ENCODE measurements at places on chromosomes 1 and 21.
A peak's percentile ranks its signal among the peaks of the same experiment; 100 is the strongest.

- no peak for DNase-seq
These were observed 348.7 kb downstream of the PAPPA2 start for GRCh38 chr1:176811511-176812288.

DNA sequence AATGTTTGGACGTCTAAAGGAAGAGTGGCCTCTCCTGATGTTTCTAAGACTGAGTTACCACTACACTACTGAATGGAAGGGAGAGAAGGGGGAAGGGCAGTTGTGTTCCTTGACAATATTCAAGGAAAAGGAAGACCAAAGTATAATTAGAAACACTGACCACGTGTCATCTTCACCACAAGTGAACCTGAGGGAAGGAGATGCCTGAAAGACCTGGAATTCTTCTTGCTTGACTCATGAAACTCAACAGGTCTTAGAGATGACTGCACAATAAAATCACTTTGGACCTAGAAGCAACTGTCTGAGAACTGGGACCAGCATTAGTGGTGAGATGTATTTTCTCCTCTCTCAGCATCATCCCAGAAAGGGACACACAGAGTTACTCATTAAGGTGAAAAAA lies 56.7 kb downstream of the PTPN14 start:
- DNase-seq, result no peak

- no peak for DNase-seq
These were observed 255.1 kb downstream of the NPHP4 start for GRCh38 chr1:5737081-5737480.

DNA sequence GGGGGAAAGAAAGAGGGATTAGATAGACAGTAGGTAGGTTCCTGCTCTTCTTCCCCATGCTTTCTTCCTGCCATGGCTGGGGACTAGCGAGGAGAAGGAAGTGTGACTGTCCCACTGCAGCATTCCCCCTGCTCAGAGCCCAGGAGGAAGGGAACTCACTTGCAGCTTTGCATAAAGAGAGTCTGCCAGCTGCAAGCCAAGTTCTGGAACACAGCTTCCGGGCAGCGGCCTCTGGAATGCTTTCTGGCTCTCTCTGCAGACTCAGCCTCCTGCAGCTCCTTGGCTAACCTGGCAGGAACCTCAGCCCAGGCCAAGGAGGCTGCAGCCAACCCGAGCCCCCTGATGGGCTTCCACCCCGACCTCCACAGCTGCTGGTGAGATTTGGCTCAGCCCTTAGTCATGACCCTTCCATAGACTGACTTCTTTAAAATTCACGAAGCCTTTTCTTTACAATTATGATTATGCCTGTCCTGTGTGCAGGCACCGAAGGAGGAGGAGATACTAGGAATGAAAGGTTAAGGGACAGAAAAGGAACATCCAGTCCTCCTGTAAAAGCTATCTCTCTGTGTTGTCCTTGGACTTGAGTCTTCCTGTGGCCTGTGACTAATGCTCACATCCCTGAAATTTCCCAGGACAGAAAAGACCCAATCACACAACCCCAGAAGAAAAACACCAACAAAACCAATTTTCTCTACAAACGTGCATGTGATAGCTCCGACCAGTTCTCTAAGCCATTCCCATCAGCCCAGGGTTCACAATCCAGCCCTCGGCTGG lies 108.2 kb upstream of the OLIG2 start:
- no peak for DNase-seq

DNA sequence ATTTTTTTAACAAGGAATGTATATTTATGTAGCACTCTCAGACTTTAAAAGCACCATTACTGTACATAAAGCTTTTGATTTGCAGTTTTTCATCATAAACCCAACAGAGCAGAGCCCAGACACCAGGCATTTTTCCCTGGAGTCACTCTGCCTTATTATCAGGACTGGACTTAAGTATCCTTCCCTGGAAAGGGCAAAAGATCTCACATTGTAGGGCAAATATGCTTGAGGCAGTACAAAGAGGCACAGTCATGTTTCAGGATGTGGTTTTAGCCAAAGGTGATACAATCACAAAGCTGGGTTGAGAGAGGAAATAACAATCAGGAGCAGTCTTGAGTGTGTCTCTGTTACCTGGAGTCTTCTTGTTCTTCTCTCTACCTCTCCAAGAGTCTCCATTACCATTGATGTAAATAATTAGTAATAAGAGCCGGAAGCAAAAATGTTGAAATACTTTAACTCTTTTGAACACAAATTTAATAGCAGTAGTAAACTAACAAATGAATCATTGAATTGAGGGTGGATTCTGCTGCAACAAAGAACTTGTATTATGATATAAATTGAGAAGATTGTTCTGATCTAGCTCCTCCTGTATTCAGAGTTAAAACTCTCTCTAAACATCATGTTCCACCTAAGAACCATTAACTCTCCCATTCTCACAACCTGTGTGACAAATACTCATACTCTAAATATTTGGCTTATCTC lies 160.5 kb downstream of the LTN1 start:
- peak; percentile 34 for DNase-seq
